Hepatocyte (in vitro differentiated cells): ENCODE measurements at places on chromosomes 11 and 22. TPM values are rescaled to one million over a fixed set of nuclear protein-coding genes. Genes with fewer than 3 reads are reported as not detected.

RIMBP3B gene
- 0.17 TPM in 1 of 2 replicates, not detected in the other for total RNA-seq

DNA sequence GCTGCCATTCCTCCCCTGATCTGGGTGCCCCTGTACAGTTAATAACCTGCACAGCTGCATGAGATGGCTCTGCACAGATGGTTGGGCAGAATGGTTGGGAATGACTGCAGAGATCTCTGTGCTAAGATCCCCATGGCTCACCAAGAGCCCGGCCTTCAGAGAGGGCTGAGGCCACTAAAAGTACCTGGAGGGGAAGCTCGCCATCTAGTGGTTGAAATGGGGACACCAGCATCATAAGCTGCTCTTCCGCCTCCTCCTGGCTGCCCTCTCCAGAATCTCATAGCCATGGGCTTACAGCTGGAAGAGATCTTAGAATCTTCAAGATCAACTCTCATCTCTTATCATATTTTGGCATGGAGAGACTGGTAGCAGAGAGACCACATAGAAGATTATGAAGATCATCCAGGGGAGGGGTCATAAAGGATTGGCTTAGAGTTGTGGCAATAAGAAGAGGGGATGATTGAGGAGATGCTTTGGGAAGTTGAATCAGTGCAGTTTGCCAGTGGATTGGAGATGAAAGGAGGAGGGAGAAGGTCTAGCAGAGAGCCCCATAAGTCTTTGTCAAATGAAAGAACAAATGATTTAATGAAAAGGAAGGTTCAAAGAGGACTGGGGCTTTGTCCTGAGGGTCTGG, 22.0 kb upstream of the TLCD5 start:
- no peaks in the 10 kb centered on the region for H3K36me3 ChIP-seq
- no peak overlapping the region for H3K4me3 ChIP-seq
- H3K27ac ChIP-seq: no peak overlapping the region
- DNase-seq: peak; percentile 91

APOBEC3C gene
- 7.4 and 8.0 TPM in 2 replicates for total RNA-seq

KCNJ4 gene
- total RNA-seq: 0.24 and 0.50 TPM in 2 replicates

GRCh38 chr11:103085758-103086365, 6.1 kb downstream of the DCUN1D5 start:
- H3K27me3 ChIP-seq: no peaks in the 10 kb centered on the region
- peaks cover 13% of the 10 kb centered on the region for H3K4me1 ChIP-seq
- DNase-seq: no peak
- H3K4me3 ChIP-seq: no peak overlapping the region
